ENCODE measurements at places on chromosomes 7 and 10.

DNA sequence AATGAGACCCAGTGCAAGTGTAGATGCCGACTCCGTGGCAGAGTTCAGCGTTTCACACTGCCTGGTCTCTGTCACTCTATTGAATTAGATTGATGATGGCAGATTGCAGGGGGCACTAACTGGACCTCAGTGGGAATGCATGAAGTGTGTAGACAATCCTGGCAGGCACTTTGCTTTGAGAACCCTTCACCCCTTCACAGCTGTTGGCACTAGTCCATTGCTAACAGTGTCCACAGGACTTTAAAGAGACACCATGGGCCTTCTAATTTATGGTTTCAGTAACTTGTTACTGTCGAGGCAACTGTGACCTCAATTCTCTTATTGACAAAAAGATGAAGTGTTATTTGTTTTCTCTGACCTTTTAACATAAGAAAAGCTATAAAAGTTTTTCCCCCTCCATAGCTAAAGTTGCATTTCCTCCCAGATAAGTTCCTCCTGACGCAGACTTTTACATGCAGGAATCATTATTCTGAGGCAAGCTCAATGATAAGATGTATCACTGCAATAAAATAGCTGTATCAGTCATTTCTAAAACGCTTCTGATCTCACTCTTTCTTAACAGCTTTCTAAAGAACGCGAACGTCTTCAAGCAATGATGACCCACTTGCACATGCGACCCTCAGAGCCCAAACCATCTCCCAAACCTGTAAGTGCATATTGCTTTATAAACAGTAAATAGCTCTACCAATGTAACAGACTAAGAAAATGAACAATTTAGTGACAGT lies 238.9 kb downstream of the FOXP2 start:
- no peak for DNase-seq

DNA sequence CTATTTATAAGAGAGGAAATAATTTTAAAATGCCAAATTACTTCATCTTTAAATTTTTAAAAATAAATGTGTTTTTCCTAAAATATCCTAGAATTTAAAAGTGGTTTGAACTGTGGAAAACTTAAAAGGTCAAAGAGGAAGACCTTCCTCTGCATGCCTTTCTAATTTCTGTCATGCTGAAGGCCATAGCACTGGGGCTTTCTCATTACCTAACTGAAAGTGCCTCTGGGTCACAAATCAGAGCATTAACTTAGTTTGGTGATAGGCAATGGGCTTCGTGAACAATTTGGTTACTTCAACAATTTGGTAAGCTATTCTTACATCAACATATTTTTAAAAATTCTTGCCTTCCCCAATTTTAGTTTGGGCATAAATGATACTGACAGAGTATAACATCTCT lies 100.2 kb upstream of the SAMD8 start:
- no peak for DNase-seq

GRCh38 chr7:127035203-127035849 lies 217.4 kb downstream of the GRM8 start:
- DNase-seq: no peak

GRCh38 chr10:98425511-98426352 lies 10.8 kb upstream of the PYROXD2 start:
- DNase-seq: no peak

- DNase-seq: peak; percentile 19
Measured at GRCh38 chr7:5773661-5774086, 7.8 kb downstream of the RNF216 start.

- no peak for DNase-seq
Measured at GRCh38 chr7:151683615-151684407, 164.1 kb upstream of the RHEB start.

DNA sequence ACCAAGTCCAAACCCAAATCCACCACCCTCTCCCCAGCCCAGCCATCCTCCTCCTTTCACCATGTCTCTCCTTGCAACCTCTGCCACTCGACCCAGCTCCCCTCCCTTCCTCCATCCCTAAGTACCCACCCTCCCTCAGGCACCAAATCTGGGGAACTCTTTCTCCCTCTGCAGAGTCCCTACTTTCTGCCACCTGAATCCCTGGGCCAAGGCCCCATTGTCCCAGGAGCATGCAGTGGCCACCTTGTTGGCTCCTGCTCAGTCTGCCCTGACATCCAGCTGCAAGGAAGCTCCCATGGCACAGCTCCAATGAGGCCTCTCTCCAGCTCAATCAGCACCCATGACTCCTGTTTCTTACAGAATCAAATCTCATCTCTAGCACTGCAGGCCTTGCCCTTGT lies 5.5 kb upstream of the UNC5B start:
- no peak for DNase-seq

All from stimulated activated CD8-positive, alpha-beta memory T cell treated with anti-CD3 and anti-CD28 coated beads, Interleukin-4, amount 100 ng/mL, for 4 hours (primary cell).